ENCODE measurements at places on chromosomes 16 and 17.

GRCh38 chr17:21352221-21352980 is 23.8 kb upstream of the KCNJ12 start:
- no peak for DNase-seq

- DNase-seq: no peak
Measured at GRCh38 chr16:16163571-16163970, 59.7 kb downstream of the ABCC6 start.

DNA sequence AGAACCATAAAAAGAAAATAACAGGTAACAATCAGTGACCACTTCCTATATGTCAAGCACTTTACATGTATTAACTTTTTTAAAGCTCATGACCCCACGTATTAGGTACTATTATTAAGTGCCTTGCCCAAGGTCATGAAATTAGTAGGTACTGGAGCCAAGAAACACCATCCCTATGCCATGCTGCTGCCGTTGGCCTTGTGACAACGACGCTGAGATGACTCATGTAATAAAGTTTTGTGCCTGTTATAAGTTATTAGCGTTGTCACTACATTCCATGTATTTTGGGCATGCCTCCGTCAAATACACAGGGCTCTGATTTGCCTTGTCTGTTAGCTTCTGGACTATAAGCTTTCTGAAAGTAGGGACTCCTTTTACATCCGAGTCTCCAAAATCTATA is 1.4 kb downstream of the BBS2 start:
- DNase-seq: no peak

DNA sequence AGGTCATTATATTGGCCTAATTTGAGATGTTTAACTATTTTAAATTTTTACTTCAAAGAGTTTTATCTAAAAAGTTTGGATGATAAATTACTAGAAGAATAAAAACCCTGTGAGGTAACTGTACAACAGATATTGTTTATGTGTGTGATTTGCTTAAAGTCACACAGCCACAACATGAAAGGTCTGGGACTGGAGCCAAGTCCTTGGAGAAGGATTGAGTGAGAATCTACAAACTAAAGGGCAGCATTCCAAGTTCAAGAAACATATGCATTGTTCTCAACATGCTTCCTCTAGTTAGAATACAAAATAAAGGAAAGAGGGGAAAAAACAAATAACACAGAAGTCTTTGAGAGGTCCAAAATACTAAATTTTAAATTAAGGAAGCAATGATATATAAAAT is 131.5 kb upstream of the MON1B start:
- no peak for DNase-seq

GRCh38 chr17:76077584-76078110 is 1.3 kb upstream of the ZACN start:
- no peak for DNase-seq

- no peak for DNase-seq
Measured at GRCh38 chr16:80996688-80997138, 10.0 kb downstream of the CMC2 start.

DNA sequence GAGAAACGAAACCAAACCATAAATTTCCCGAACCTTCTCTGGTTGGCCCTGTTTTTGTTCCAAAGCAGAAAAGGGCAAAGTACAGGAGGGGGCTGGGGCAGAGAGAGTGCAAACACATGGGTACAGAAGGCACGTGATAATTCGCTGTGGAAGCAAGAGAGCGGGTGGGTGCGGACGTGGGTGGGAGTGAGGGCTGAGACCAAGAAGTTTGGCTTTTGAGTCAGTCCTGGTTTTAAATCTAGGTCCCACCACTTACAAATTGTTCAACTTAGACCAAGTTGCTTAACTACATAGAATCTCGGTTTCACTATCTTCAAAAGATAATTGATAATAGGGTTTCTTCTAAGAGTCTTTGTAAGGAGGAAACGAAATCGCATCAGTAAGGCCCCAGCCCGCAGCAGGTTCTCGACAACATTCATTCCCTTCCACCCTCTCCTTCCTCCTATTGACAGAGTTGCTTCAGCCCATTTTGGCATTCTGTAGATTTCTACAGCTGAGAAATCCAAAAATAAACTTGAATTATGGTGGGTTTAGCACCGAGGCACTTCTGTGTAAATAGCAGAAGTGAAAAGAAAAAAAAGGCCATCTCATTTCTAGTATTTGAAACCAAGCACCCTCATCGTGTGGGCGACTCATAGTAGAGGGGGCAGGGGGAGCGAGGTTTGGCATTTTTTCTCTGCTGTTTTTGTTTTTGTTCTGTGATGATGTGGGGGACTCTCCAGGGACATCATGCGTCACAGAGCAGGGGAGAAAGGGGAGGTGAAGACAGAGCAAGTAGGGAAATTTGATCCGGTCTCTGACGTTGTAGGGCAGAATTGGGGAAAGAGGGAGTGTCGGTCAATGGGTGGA is 33.6 kb upstream of the CCR7 start:
- peak; percentile 90 for DNase-seq

DNA sequence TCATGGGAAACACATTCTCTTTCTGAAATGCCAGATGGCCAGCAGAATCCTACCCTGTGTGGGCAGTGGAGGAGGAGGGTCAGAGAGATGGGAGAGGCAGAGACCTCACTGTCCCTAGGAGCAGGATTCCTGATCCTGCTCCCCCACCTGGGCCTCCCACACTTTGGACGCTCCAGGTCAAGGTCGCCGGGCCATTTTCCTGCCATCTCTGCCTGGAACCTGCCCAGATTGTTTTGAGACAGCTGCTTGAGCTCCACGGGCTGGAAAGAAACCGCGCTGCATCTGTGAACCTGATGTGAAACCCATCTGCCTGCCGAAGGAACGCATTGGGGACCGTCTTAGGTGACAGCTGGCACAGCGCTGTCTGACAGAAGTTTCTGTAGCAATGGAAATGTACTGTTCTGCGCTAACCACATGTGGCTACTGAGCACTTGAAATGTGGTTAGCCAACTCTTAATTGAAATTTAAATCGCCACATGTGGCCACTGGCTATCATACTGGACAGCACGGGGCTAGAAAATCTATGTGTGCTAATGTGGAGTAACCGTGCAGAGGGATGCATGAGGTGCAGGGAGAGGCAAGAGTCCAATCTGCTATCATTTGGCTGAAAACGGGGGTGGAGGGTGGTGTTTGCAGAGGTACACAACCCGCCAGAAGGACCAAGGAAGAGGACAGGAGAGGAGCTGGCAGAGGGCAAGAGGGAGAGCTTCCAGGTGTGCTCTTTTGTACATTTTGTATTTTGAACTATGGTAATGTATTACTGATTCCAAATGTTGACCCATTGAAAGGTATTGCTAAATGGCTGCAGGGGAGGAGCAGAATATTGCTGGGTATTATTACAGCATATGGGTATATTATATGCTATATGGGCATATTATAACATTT is 15.4 kb upstream of the NUBP1 start:
- DNase-seq: no peak

GRCh38 chr17:17823433-17824118 is 13.2 kb downstream of the SREBF1 start:
- DNase-seq: peak; percentile 74

- no peak for DNase-seq
Measured at GRCh38 chr17:35019386-35020179, 39.3 kb downstream of the LIG3 start.

GRCh38 chr17:35141681-35142466 is at the start of gene NLE1:
Gene NLE1, minus strand, starts transcription at chr17:35142303. Its CDS starts 28 bp downstream, at chr17:35142275.
- peak; percentile 91 for DNase-seq

DNA sequence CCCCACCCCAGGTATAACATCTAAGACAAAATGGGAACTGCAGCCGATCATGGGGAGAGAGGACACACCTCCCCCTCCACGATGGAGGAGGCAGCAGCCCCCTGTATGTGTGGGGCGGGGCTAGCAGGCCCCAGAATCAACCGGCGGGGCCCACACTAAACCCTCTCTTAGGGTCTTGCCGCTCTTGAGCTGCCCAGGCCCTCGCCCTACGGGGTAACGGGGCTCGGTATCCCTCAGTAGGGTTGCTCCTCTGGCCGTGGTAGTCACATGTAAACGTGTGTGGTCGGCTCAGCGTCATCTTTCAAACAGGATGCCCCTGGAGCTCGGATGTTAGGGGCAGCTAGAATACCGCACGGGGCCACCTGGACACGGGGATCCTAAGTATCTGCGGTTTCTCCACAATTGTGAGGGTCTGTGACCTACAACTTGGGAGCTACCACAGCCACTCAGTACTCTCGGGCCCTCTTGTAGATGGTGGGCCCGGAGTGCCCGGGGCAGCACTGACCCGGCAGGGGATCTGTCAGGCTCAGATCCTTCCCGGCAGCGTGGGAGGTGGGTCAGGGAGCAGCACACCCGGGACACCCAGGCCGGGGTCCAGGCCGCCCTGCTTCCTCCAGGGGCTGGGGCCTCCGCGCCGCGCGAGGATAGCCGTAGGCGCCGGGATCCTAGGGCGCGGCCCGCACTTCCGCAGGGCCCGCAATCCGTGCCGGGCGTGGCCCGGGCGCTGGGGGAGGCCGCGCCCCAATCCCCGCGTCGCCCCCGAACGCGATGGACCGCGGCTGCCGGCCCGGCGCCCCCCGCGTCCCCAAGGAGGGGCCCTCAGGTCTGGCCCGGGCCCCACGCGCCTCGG is 781 bp downstream of the ARHGDIA start:
- peak; percentile 49 for DNase-seq

DNA sequence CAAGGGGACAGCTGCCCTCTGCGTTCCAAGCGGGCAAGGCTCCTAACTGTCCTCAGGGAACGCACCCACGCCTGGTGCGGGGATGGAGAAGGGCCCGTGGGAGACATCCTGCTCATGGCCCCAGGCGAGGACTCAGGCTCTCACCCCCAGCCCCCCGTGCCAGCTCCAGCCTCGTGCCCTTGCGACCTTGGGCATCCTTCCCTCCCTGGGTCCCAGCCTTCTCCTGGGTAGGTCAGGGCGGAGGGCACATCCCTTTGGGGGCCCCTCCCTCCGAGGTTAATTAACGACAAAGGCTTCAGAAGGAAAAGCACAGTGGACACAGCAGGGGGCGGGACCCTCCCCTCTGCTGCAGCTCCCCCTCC is 3.0 kb downstream of the PGAP6 start:
- no peak for DNase-seq

DNA sequence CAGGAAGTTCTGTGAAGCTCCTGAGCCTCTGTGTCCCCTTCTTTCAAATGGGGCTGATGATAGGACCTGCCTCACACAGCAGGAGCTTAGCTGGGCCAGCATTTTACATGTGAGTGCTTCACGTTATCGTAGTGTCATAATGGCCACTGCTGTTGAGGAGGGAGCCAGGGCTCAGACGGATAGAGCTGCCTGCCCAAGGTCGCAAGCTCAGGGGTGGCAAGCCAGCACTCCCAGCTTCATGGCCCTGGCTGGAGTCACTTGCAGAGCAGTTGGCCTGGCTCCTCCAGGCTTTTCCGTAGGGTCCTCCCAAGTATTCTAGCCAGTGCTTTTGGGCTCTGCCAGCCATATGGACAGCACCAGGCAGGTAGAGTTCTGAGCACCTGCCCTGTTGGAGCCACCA is 115.1 kb downstream of the SOCS1 start:
- no peak for DNase-seq

- DNase-seq: no peak
Measured at GRCh38 chr16:73161977-73162376, 114.0 kb upstream of the ZFHX3 start.

GRCh38 chr16:30694926-30695693 is 3.9 kb upstream of the SRCAP start:
- DNase-seq: no peak

DNA sequence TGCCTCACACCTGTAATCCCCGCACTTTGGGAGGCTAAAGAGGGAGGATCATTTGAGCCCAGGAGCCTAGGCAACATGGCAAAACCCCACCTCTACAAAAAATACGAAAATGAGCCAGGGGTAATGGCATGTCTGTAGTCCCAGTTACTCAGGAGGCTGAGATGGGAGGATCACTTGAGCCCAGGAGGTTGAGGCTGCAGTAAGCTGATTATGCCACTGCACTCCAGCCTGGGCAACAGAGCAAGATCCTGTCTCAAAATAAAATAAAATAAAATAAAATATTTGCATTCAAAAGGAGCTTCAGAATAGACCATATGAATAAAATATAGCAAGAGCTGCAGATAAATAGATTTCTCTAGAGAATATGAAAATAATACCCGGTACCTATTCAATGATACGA is 71.5 kb upstream of the ATF7IP2 start:
- DNase-seq: no peak

DNA sequence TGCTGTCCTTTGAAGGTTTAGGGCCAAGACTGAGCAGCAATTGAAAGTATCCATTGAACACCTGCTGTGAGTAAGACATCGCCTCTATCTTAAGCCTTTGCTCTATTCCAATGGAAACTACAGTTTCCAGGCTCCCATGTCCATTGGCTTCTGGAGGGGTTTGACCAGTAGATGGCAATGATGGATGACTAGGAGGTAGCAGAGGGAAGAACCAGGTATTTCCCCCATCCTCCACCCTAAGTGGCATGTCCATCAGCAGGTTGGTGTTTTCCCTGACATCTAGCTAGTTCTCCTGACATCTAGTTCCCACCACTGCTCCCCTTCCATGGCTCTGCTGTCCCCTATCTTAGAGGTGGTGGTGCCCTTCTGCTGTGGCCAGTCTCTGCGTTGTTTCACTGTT is 58.7 kb downstream of the CENPV start:
- DNase-seq: no peak

DNA sequence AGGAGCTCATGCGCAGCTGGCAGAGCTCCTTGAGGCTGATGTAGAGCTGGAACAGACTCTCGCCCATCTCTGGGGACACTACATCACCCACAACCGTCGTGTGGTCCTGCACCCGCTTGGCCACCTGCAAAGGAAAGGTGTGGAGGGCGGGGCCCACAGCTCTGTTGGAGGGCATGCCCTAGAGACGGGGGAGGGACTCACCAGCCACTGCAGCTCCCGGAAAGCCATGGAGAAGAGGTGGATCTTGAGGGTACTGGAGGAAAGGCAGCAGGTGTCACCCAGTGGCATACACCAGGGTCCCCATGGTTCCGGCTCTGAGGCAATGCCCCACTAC is 8.6 kb downstream of the UNC13D start:
- DNase-seq: no peak

DNA sequence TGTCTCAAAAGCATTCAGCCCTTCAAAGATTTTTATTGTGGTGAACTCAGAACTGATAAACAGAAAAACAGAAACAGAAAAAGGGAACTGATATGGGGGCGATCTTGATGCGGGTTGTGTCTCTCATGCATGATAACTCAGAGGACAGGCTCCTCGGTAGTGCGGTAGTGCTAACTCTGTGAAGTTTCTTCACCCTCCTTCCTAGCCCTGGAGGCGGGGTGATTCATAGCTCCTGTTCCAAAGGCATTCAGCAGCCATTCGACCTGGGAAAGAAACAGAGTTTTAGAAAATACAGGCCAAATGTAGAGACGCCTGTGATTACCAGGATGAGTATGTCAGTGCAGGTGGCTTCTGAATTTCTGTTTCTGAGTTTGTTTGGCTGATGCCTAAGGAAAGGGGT is 5.5 kb upstream of the MAF start:
- peak; percentile 68 for DNase-seq

DNA sequence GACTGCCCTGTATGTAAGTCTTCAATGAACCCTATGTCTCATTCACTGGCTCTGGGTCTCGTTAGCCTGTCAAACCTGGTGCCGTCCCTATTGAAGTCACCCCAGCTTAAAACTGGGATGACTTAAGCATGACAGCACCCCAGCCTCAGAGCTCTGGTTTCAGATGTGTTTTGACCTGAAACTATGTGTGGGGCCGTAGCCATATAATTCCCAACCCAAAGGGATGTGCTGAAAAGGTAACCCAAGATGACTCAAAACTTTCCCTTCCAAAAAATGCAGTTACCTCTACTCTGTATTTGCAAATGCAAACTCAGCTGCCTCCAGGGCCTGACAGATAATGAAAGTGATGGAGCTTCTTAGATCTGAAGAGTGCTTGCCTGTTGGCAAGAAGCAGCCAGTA is 478.3 kb upstream of the ERCC4 start:
- DNase-seq: no peak

All from activated naive CD4-positive, alpha-beta T cell treated with Interleukin-2 at 50 U/mL for 16 hours (primary cell).